BJ (cell line): ENCODE measurements at places on chromosomes 6 and 20. TPM values are rescaled to one million over a fixed set of nuclear protein-coding genes. Genes with fewer than 3 reads are reported as not detected.

DNA sequence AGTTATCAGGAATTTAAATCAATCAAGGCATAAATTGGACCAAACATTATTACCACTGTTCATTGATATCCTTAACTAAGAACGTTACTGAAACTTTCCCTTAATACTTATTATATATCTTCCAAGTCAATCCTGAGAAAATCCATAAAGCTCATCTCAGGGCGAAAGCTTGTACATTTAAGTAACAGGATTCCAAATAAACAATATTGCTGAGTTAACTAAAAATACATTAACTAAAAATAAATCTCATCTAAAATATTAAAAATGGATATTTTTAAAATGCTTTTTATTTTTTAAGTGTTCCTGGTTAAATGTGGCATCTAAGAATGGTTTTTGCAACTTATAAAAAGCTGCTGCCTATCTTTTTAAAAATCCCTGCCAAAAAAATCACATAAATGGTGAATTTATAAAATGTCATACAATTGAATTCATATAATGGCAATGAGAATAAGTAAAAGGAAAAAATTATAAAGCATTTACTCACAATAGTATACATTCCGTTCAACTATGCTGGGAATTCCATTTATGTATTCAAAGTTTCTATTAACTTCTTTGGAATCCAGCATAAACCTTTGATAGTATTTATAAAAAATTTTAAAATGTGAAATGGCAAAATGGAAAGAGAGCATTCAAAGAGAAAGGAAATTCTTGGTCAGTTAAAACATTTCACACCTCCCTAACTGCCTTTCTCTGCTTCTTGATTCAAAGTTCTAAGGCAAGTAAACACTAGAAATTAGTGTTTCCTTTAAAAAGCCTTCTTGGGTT is 20.8 kb upstream of the GMDS start:
- DNase-seq = no peak

GRCh38 chr6:29630315-29630714 is 2.7 kb downstream of the GABBR1 start:
- no peak for DNase-seq

The LY6G5C gene
- polyA plus RNA-seq = 3.1 and 3.6 TPM in 2 replicates

The ID4 gene
- polyA plus RNA-seq = 2.2 and 3.1 TPM in 2 replicates

- DNase-seq = no peak
These were observed 355.8 kb upstream of the SASH1 start for GRCh38 chr6:147986846-147987245.

DNA sequence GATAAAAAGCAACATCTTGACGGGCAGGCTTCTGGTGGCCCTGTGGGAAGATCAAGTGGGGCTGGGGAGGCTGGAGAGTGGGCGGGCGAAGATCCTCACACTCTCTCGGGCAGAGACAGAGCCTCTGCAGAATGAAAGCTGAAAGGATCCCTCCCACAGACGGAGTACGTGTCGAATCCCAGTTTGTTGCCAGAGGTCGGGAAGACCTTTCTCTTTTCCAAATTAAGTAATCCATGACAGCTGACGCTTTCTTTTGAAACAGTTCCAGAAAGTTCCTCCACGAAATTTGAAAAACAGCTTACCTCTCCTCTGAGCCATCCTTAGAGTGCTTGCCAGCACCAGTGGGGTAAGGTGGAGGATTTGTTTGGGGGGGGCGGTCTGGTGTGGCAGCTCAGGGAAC is 155.6 kb upstream of the SMLR1 start:
- DNase-seq = no peak

GRCh38 chr20:3237958-3238615 is 903 bp downstream of the SLC4A11 start:
- no peak for DNase-seq

The C6orf52 gene
- 0.28 and 0.74 TPM in 2 replicates for polyA plus RNA-seq

The FOXA2 gene
- polyA plus RNA-seq = not detected in 2 replicates

The CTAGE9 gene
- polyA plus RNA-seq = not detected in 2 replicates

The SYCP2L gene
- polyA plus RNA-seq = 0.04 TPM in 1 of 2 replicates, not detected in the other

DNA sequence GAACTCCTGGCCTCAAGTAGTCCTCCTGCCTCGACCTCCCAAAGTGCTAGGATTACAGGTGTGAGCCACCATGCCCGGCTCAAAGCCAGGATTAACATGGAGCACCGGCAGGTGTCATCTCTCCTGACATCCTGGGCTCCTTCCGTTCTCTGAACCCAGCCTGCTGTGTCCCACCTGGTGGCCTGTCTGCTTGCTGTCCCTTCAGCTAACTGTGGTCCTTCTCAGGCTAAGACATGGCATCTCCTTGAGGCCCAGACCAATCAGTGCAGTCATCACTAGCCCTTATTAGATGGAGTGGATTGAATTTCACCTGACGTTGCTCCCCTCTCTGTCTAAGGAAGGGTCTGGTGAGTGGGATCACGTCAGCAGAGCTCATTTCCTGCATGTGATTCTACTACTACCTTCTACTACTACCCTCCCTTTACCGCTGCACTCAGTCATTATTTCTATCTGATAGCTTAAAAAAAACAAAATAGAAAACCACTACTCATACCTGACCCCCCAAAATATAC is 28.0 kb upstream of the SYNJ2 start:
- DNase-seq = no peak

The TBC1D20 gene
- 46.1 and 63.7 TPM in 2 replicates for polyA plus RNA-seq

The C20orf144 gene
- 0.13 and 0.22 TPM in 2 replicates for polyA plus RNA-seq

DNA sequence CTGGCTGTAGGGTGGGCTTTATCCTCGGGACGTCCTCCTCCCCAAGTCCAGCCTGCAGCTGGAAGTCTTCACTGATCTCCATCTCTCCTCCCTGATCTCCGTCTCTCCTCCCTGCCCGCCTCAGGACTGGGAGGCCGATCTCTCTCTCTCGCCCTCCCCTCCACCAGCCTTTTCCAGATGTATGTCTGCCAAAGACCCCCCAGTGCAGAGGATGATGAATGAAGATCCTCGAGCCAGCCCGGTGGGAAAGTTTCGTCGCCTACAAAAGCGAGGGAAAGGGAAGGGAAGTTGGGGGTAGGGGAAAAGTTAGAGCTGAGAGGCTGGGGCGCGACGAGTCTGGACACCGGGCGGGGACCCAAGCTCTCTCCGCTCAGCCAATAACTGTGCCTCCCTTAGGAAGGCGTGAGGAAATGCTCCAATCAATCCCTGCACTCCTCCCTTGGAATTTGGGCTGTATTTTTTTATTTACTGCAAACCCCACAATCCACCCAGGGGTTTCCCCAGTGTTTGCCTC is 595 bp upstream of the SRF start:
- DNase-seq = no peak

GRCh38 chr6:43722920-43723545 is 35.4 kb upstream of the MRPS18A start:
- DNase-seq = no peak
